Stimulated activated naive CD8-positive, alpha-beta T cell treated with anti-CD3 and anti-CD28 coated beads, Interleukin-15, Interleukin-2, amounts not matched to agents 100 U/mL and 50 U/mL, for 24 hours (primary cell): ENCODE measurements at places on chromosomes 2 and 18.

- no peak for DNase-seq
These were observed 663 bp downstream of the NUP35 start for GRCh38 chr2:183124957-183125255.

DNA sequence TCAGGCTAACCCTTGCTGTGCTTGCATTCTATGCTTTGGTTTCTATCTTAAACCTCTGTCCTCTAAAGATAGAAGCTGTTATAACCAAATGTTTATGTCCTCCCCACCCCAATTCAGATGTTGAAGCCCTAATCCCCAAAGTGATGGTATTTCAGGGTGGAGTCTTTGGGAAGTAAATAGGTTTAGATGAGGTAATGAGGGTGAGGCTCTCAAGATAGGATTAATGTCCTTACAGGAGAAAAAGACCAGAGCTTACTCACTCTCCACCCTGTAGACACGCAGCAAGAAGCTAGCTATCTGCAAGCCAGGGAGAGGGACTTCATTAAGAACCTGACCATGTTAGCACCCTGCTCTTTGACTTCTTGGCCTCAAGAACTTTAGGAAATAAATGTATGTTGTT, 362.5 kb downstream of the ERBB4 start:
- no peak for DNase-seq

DNA sequence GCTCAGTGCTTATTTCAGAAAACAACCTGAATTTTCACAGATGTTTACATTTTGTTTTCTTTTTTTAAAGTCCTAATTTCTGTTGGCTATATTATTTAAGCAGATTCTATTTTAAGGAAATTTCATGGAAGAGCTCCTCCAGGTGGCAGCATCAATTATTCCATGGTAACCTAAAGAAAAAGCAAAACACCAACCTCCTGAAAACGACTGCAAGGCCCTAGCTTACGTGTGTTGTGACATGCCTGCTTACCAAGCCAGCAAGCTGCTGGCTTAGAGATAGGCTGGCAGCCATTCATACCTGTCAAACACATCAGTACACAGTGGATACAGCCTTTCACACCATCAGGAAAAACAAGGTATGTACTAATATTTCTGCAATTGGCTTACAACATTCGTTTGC, 64.9 kb downstream of the LPIN2 start:
- no peak for DNase-seq

DNA sequence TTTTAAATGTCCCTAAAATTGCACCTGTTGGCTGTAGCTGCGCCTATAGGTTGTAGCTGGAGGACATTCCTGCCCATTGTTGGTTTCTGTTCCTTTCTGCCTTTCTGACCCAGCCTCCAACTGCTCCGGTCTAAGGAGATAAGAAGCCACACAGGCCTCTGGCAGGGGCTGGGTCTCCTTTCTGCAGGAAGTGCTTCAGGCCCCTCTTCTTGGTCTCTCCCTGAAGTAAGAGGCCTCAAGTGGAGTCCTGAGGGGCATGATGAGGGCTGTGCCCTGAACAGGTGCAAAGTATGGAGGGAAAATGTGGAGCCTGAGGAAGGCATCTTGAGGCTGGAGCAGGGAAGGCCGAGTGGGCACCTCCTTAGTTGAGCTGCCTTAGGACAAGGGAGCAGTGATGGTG, 10.4 kb upstream of the SFTPB start:
- DNase-seq: no peak

GRCh38 chr2:222572751-222573174, 83.1 kb downstream of the FARSB start:
- DNase-seq: no peak

- DNase-seq: no peak
These were observed 1802.2 kb upstream of the PIK3C3 start for GRCh38 chr18:40152859-40153258.

- DNase-seq: no peak
These were observed 143.5 kb downstream of the THADA start for GRCh38 chr2:43452318-43452731.

DNA sequence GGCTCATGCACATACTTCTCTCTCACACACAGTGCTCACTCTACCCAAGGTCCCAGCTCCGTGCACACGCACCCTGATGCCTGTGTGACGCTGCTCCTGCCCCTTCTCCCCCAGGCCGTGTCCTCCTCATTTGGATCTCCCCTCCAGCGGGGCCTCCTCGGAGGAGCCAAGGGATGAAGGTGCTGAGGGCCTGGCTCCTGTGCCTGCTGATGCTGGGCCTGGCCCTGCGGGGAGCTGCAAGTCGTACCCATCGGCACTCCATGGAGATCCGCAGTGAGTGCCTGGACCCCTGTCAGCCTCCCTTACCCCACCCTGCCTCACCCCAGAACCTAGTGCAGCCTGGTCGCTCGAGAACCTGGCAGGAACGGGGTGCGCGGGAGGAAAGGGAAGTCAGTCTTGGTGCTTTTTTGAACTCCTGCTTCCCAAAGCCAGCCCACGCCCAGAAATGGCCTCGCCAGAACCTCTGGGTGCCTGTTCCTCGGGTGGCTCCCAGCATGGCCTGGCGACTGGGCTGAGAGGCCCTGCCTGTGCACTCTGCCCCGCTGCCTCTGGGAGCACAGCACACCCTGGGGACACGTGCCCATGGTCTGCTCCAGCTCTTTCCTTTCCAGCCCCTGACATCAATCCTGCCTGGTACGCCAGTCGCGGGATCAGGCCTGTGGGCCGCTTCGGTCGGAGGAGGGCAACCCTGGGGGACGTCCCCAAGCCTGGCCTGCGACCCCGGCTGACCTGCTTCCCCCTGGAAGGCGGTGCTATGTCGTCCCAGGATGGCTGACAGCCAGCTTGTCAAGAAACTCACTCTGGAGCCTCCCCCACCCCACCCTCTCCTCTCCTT, at the start of gene PRLH:
TSS of gene PRLH (plus strand) at position 174 of the 835 bp plus-strand sequence. CDS start at position 174, 0 bp downstream.
- no peak for DNase-seq

DNA sequence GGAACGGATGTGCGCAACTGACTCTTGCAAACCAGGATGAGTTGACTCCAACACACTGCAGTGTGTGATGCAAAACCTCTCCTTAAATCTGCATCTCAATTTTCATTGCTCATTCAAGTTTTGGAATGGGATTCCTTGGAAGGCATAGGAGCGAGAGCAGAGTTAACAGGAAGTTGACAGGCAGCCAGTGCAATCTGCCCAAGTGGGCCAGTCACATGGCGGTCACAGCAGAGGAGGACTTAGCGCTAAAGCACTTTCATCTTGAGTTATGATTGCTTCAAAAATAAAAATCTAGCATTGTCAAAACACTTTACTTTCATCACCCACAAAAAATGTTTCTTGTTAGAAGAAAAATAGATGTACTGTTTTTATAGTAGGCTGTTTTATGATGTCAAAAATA, 439.0 kb downstream of the FBXO15 start:
- DNase-seq: no peak

GRCh38 chr18:27860701-27861107, 316.2 kb downstream of the CDH2 start:
- no peak for DNase-seq

DNA sequence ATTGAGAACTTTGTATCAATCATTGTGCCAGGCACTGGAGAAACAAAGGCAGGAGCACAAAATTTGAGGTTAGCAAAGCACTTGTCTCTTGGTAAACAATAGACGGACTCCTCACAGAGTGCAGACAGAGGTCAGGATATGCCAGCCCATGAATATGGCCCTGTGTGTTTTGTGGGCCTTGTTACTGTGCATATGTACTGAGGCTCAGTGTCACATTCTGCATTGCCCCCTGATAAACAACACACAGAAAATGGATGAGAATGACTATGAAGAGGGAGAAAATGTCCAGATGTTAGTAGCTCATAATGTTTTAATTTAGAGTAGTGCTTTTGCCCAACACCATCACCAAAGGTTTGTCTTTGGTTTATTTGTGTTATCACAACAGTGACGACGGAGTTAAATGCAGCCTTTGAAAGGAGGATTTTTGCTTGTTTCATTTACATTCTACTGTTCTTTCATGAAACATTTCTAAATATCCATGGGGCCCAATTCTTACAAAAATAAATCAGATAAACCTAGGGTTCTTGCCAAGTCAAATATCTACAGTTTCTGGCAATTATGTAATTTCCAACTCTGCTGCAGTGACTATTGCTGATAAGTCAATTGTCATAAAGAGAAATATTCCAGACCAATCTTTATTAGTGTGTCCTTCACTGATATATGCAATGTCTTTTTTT, 14.6 kb upstream of the NT5C1B start:
- DNase-seq: no peak

DNA sequence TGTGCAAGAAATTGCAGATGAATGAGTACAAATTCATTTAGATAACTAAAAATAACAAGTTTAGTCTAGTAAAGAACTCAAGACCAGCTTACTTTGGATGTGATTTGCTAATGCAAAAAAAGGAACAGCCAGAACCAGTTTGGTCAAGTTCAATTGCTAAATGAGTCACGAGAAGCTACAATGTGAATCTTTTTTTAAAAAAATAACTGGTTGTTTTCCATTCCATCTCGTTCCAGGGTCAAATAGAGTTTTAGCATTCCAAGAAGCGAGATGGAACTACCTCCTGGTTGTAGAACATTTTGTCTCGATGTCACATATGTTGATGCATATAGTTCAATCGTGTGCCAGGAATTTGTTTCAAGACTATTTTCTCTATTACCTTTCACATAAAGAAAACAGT, 65.0 kb upstream of the IKZF2 start:
- DNase-seq: no peak

- DNase-seq: no peak
These were observed 99.8 kb upstream of the ARHGAP28 start for GRCh38 chr18:6629635-6630140.

DNA sequence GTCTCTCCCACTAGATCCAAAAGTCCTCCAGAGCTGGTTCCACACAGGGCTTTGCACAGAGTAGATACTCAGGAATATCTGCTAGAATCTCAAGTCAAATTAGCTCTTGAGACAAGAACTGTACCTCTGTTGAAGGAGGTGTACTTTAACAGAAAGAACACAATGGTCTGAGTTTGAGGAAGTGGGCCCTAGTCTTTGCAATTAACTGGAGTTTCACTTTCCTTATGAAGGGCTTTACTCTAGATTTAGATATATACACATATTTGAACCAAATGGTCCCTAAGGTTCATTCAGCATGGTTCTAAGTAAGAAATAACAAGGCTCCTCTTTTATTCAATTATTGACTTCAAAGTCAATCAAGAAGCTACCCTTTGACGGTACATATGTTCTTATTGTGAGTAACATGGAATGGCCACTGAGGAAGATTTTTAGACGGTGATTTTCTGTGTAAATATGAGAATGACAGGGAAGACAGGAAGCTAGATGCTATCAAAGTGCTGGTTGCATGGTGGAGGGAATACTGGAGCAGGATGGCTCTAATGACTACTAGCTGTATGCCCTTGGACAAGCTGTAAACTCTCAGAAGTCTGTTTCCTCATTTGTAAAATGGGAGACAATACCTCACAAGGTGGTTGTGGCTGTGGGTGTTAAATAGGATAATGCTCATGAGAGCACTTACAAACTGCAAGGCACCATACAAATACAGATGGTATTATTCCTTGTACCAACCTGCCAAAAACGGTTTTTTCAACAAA, 73.5 kb upstream of the SERTAD2 start:
- DNase-seq: no peak

DNA sequence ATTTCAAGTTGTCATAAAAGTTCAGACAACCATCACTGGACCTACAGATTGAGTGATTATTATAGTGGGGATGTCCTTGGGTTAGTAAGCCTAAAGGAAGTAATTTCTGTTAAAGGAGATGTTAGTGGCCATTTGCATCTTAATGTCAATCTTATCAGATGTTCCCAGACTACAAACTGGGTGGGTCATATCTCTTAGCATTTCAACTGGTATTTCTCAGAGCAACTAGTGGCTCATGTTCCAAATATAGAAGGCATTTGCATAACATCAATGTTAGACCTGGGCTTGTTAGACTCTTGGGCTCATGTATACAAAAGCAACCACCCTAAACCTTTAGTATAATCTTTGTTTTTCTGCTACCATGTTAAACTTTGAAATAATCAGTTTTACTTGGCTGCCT, 17.9 kb downstream of the PLEKHA3 start:
- DNase-seq: no peak

DNA sequence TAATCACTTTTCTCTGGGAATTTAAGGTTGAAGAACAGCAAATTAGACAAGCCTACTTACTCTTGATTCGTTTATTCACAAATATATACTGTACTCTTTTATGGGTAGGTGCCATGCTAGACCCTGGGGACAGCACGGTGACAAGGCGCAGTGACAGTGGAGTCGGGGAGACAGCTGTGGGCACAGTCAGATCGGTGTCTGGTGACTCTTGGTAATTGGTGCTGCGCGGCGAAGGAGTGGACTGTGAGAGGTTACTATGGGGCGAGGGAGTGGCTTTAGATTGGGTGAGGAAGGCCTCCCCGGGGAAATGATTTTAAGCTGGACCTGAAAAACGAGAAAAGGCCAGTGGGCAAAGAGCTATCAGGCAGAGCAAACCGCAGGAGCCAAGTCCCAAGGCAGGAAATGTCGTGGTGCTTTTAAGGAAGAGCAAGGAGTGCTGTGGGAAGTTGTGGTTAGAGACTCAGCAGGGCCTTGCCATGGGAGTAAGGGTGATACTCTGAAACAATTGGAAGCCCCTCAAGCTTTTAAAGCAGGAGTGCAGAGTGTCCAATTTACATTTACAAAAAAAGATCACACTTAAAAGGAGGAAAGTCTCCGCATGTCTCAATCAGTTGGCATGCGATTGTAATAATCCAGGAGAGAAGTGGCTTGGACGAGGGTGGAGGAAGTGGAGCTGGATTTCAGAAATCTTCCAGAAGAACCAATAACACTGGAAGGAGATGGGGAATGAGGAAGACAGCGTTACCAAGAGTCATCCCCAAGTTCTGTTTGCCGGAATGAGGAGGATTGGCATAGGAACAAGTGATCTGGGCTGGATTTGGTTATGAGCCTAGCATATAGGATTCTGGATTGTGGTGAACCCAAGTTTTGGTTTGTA, 36.1 kb upstream of the TXNDC2 start:
- no peak for DNase-seq

GRCh38 chr2:231483398-231484329, 19.4 kb upstream of the NCL start:
- peak; percentile 42 for DNase-seq

DNA sequence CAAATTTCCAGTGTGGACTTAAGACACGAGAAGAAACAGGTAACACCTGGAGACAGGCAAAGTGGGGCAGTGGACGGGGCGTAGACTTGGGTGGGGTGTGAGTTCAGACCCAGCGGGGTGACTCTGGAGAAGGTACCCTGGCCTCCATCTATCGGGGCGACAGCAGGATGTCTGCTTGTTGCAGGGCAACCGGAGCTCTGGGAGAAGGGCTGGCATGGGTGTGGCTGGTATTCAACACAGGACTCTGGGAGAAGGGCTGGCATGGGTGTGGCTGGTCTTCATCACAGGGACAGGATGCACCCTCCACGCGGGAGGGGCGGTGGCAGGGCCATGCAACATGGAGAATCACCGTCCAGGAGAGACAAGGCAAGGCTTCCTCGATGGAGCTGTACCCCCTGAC, 198.5 kb downstream of the HDAC4 start:
- DNase-seq: no peak

- DNase-seq: no peak
These were observed 10.4 kb downstream of the ZNF512 start for GRCh38 chr2:27593240-27593639.
